T-helper 9 cell (primary cell): ENCODE measurements at places on chromosomes 2 and 18.

GRCh38 chr18:48132797-48133655 lies 202.6 kb upstream of the SMAD2 start:
- no peak for DNase-seq

- DNase-seq, result no peak
Observed at GRCh38 chr2:45484965-45485364, 126.1 kb downstream of the SRBD1 start.

DNA sequence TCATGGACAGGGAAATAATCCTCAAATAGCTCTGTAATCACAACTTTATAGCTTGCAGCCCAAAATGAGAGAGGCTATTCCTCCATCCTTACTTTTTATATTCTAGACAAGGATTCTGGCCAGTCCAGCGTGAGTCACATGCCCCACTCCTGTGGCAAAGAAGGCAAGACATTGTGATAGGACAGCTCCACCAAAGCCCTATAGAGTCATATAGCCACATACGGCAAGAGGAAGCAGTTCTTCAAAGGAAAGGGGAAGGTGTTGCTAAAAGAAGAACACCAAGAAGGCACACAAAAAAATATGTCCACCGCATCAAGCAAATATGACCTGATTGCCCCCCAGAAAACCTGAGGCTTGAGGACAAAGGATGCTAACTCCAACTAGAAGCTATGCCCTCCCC lies 3.4 kb upstream of the GFPT1 start:
- no peak for DNase-seq

DNA sequence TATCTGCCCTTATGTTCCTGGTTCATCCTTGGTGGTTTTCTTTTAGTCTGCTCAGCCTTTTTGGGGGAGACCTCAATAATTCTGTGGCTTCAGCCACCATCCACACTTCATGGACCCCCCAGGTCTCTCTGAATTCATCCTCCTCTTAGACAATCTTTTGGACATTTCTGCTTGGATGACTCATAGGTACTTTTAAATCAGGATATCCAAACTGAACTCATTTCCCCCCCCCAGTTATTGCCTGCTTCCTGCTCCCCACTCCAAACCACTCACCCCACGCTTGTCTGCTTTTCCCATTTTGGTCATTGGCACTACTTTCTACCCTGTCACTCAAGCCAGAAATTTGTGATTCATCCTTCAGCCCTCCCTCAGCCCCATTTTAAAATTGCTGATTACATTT lies 78.5 kb downstream of the TANC1 start:
- no peak for DNase-seq

GRCh38 chr18:28175150-28175929 lies 1.6 kb downstream of the CDH2 start:
- no peak for DNase-seq

- no peak for DNase-seq
Observed at GRCh38 chr18:40215979-40216378, 1739.1 kb upstream of the PIK3C3 start.

DNA sequence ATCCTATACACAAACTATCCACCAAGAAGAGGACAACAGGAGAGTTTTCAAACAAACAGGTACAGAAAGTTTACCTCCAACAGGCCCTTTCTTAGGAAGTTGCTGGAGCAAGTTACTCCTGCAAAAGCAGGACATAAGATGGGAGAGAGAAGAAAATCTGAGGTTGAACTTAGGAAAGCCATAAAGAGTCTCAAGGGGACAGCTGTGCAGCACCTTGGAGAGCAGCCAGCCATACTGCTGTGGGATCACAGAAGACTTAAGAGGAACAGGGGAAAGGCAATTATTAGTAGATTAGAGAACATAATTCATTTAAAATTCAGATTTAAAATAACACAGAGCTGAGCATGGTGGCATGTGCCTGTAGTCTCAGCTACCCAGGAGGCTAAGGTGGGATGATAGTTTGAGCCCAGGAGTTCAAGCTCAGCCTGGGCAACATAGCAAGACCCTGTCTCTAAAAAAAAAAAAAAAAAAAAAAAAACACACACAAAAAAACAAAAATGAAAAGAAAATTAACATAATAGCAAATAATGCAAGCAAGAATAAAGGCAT lies 148.1 kb upstream of the SIX3 start:
- no peak for DNase-seq

DNA sequence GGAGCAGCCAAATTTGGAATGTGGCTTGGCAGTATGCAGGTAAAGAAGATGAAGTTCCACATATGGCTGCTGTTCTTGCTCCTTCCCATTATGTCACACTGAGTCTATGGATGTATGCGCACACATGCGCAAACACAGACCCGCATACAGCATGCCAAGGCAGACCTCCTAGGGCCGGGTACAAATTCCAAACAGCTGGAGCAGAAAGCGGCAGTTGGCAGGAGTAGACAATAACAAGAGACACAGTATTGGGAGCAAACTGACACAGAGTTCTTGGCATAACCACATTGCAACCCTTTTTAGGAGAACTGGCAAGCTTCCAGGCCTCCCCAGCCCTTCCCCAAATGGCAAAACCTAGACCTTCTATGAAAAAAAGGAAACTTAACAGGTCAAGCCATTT lies 268.9 kb downstream of the SP3 start:
- DNase-seq, result no peak

GRCh38 chr2:151181524-151181923 lies 80.1 kb downstream of the RBM43 start:
- DNase-seq, result no peak

GRCh38 chr2:19673213-19673791 lies 228.5 kb downstream of the TTC32 start:
- no peak for DNase-seq

DNA sequence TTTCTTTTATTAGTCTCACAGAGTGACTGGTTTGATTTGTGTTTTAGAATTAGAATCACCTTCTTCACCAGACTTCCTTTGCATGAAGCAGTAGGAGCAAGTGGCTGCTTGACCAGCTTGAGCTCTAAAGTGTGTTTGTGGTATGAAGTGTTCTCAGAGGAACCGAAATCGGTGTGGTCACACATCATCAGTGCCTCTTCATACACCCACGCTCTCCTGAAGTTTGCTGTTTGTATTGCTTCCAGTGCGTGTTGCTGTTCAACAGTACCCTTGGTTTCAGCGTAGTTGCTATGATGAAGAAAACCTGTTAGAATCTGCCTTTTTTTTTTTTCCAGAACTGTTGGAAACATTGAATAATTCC lies 77.9 kb downstream of the LIMS1 start:
- DNase-seq, result no peak

DNA sequence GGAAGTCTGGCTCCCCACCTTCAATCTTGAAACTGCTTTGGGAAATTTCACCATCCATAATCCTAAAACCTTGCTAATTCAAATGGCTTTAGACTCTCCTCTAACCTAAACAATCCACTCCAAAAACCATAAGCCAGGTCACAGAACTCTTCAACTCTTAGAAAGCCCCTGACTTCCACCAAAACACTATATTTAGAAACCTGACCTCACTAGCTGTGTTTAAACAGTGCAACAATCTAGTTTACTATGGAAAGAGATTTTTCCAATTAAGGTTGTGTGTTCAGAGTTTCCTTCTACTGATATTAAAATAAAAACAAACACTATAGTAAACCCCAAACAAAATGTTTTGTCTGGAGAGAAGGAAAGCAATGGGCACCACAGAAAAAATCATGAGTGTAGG lies 308.1 kb downstream of the OSR1 start:
- no peak for DNase-seq

DNA sequence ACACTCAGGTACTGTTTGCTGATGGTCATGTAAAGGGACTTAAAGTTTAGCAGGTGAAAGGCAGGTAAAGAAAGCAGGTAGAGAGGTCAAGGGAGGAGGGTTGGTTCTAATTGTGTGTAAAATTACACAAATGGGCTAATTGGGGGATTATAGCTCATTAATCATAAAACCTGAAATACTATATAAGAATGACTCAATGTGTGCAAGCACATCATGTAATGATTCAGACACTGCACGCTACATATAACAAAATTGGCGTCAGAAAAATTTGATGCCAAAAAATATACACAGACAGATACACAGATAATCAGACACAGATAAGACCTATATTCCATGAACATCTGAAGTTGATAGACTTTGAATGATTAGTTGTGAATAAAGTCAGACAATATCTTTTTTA lies 120.7 kb upstream of the LMAN1 start:
- no peak for DNase-seq

- DNase-seq, result no peak
Observed at GRCh38 chr2:96115631-96116423, 544 bp downstream of the ADRA2B start.

DNA sequence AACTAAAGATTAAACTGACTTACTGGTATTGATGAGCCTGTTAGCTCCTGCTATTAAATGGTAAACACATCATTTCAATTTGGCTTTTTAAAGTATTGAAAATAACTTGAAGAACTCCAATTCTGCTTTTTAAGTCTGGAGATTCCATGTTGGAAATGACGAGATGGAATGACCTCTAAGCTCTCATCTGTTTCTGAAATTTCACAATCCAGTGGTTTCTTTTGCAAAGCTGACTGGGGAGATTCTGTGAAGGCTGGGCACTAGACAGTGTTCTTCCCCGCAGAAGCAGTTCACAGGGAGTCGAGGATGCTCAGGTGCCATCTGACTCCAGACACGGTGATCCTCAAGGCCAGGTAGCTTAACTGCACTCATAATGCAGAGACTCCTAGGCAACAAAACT lies 44.7 kb downstream of the DHRS9 start:
- DNase-seq, result no peak

DNA sequence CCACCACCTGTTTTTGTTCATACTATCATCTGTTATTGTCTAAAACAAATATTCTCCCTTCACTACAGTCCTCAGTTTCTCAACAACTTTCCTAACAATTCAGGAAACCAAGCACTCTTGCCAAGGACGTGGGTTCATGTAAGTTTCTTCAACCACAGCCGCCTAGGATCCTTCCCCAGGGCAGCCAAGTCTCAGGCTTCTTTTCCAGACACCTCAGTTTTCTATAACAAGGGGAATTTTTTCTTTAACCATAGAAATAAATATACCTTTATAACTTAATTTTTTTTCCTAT lies 39.4 kb upstream of the AGPS start:
- no peak for DNase-seq

DNA sequence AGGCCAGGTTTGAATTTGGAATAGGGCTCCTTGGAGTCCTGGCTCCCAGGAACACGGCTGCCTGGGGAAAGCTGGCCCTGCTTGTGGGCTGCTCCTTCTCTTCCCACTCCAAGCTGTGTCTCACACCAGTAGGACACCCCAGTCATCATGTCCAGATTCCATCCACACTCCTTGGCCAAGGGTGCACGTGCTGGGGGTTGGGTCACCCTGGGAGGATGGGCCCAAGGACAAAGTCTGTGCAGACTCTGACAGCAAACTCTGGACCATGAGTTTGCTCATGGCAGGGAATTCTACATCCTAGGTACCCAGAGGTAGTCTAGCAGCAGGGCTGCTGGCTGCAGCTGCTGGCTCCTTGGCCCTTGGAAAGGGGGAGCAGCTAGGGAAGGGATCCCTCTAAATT lies 102.4 kb upstream of the EPAS1 start:
- DNase-seq, result no peak

DNA sequence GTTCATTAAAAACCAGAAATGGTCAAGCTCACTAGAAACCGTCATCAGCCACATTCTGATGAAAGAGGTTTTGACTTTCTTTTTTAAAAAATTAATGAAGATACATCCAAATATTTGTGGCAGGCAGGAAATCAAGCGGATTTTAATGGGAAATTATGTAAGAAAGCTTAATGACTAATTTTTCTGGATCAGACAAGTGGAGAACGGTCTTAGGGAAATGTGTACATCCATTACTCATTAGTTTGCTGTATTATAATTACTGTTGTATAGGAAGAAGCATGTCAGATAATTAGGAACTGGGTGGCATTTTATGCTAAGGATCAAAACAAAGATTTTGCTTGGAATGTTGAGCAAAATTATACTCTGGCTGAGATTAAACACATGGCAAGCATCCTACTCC lies 39.4 kb downstream of the AGAP1 start:
- no peak for DNase-seq

DNA sequence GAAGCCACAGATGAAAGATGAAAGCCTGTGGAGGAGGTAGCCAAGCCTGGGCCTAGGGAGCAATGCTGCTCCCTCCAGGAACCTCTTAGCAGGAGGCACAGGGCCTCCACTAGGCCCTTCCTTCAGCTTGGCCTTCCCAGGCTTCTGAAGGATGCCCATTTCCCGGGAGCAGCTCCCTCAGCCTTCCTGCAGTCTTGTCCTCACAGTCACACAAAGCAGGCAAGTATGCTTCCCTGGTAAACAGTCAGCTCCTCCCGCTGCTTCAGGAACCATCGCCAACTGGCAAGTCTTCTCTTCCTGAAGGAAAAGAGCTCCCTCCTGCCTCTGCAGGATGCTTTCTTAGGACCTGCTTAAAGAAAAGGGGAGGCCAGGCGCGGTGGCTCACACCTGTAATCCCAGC lies 53.2 kb downstream of the SMAD7 start:
- no peak for DNase-seq

- DNase-seq, result no peak
Observed at GRCh38 chr18:35852786-35853185, 119.7 kb upstream of the RMP24 start.

DNA sequence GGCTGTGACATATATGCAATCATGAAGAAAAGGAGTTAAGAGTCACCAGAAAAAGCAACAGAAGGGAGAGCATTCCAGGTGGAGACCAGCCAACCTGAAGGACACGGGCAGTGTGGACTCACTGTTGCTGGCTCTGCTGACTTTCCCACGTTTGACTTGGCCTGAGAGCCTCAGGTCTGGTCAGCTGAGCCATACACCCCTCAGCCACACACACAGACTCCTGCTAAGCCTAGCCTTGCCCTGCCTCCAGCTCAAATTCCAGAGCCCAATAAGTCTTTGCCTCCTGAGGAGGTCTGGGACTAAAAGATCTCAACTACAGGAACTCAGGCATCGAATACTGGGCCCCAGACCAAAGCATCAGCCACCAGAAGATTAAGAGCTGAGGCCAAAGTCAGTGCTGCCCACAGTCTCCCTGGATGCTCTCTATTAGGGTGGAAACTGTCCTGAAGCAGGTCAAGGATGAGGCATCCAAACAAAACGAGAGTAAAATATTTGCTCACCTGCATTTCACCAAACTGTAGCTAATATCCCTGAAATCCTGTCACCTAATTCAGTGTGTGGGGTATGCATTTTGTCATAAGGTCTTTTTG lies 23.3 kb downstream of the CACNB4 start:
- DNase-seq, result no peak

- DNase-seq, result no peak
Observed at GRCh38 chr2:218805627-218806026, 23.7 kb downstream of the CYP27A1 start.

- no peak for DNase-seq
Observed at GRCh38 chr2:241788572-241788971, 11.9 kb downstream of the GAL3ST2 start.

- DNase-seq, result no peak
Observed at GRCh38 chr2:23654756-23655155, 269.8 kb downstream of the KLHL29 start.

GRCh38 chr18:9191658-9192256 lies 55.2 kb downstream of the ANKRD12 start:
- no peak for DNase-seq

DNA sequence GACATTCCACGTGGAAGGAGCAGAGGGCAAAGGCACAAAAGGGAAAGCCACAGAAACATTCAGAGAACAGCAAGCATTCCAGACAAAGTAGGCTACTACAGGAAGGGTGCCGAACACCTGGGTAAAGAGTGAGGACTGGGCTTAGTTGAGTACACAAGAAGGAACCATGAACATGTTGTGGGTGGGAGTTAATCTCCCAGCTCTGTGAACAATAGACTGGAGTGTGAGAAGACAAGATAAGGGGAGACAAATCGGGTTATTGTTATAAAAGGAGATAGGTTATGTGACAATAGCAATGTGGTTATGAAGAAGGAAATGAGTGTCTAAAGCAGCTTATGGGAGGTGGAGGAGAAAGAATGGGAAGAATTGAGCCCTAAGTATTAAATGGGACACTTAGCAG lies 70.0 kb downstream of the DPP4 start:
- no peak for DNase-seq

- no peak for DNase-seq
Observed at GRCh38 chr2:63590626-63591408, 2.1 kb downstream of the MDH1 start.
